ELF-1 (cell line): ENCODE measurements at places on chromosomes 11 and 22.
A peak's percentile ranks its signal among the peaks of the same experiment; 100 is the strongest.

- DNase-seq: no peak
Measured at GRCh38 chr11:23976426-23976825, 520.4 kb upstream of the LUZP2 start.

- DNase-seq: peak; percentile 65
Measured at GRCh38 chr22:46131151-46131587, 19.2 kb upstream of the PPARA start.

- DNase-seq: no peak
Measured at GRCh38 chr11:133893381-133893780, 48.1 kb upstream of the SPATA19 start.

- no peak for DNase-seq
Measured at GRCh38 chr11:92216789-92217188, 7.8 kb upstream of the FAT3 start.

- no peak for DNase-seq
Measured at GRCh38 chr11:95166781-95167180, 64.2 kb downstream of the SESN3 start.

DNA sequence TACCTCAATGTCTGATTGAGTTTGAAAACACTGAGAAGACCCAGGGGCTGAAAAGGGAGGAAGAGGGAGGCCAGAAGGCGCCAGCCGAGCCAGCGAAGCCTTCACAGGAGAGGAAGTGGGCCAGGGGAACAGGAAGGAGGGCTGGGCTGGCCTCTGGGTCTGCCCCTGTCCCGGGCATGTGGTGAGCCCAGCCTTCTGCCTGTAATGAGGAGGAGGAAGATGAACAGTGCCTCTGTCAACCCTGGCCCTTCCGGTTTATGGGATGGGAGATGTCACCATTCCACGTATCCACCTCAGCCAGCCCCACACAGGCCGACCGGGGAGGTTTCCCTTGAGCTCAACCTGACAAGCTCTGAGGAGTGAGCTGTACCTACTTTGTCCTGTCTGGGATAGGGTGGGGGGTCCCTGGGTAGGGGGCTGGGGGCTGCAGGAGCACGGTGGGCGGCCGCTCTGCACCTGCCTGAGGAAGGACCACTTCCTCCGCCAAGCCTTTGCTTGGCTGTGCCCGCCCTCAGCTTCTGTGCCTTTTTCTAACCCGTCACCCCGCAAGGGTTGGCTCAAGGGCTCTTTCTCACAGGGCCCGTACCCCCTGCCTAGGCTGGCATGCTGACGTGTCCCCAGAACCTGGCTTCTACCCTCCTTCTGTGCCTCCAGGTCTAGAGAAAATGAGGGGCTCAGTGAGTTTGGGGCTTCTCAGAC is 2.0 kb downstream of the PARVG start:
- DNase-seq: no peak

DNA sequence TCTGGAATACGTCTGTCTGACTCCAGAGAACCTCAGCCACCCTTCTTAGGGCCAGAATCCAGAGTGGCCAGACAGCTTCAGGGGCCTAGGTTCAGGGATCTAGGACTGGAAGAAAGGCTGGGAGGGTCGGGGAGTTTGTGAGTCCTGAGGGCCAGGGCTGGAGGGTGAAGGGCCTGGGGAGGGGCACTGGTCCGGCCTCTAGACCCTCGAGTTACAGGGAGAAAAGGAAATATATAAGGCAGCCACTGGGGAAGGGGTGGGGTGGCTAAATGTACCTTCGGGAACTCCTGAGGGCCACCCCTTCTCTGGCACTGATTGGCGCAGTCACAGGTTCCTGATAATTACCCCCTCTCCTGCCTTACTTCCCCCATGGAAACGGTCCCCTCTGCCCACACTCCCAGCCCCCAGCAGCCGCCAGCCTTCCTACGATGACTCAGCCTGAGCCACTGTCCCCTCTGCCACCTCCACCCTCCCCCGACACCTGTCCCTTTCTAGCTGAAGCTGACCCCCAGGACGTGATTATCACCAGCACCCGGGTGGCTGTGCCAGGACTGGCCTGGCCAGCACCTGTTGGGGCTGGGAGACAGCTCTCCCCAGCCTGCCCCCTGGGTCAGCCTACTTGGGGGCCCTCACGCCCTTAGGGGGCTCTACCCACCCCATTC is 26.4 kb downstream of the MB start:
- no peak for DNase-seq

- peak; percentile 5 for DNase-seq
Measured at GRCh38 chr22:30036656-30037055, 43.6 kb upstream of the HORMAD2 start.

DNA sequence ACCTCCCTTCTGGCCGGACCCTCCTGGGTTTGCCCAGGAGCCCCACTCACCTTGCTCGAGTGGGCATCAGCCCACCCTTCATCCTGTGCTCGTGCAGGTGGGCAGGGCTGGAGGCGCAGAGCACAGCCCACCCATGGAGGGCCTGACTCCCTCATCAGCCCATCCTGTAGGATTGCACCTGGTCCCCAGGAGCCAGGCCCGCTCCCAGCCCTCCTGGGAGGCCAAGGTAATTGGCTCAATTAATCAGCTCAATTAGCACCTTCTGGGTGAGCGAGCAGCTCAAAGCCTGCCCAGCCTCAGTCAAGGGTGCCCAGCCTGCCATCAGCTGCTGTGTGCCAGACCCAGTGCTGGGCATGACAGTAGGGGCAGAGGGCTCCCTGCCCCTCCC is 58.1 kb upstream of the NECTIN1 start:
- no peak for DNase-seq

- no peak for DNase-seq
Measured at GRCh38 chr11:73171436-73172161, 29.5 kb upstream of the FCHSD2 start.

DNA sequence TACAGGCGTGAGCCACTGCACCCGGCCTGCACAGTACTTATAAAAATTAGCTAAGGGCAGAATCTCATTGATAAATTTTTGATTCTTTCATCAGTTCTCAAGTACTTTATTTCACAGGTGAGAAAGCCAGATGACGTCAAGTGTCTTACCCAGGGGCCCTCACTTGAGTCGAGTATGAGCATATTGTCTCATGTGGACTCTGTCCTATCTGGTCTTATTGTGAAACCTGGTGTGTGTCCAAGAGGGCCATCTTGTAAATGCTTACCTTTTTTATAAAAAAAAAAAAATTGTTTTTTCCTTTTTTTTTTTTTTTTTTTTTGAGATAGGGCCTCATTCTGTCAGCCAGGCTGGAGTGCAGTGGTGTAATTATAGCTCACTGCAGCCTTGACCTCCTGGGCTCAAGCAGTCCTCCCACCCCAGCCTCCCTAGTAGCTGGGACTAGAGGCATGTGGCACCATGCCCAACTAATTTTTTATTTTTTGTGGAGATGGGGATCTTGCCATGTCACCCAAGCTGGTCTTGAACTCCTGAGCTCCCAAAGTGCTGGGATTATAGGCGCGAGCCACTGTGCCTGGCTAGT is 6.0 kb downstream of the ACO2 start:
- DNase-seq: no peak

DNA sequence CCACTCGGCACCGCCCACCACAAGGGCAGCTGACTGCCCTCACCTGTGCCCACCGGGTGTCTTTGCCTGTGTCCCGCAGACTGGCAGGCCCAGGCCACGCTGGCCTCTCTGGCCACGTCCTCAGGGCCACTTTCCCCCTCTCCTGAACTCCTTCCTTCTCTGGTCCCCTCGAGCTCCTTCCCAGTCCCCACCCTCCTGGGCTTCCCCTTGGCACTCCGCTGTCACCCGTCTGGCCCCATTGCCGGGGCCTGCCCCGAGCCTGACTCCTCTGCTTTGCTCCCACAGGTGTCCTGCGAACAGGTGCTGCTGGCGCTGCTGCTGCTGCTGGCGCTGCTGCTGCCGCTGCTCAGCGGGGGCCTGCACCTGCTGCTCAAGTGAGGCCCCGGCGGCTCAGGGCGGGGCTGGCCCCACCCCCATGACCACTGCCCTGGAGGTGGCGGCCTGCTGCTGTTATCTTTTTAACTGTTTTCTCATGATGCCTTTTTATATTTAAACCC is 14.2 kb downstream of the MCAT start:
- no peak for DNase-seq
